ENCODE measurements at places on chromosomes 13 and 19.

DNA sequence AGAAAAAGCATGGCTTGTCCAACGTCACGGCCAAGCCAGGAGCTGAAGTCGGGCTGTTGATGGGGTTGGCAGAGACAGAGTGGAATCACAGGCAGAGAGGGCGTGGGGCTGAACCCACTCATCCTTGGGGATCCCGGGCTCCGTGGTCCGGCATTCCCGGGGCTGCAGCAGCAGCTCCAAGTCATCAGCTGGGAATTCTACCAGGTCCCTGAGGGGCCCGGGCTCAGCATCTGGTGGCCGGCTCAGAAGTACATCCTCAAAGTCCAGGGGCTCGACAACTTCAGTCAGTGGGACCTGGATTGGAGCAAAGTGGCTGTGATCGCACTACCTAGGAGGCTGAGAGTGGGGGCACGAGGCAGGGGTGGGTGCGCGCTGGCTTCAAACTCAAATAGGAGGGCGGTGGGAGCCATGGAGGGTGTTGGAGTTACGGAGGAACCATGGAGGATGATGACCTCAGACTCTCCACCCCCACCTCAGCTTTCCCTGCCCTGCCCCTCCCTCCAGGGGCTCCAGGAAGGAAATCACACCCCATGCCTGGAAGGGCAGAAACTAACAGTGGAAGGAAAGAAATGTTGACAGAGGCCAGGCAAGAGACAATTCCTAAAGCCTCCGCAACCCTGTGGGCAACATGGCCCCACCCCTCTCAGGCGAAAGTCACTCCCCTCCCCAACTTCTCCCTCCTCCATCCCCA, 9.5 kb downstream of the DOCK6 start:
- DNase-seq, result no peak

- no peak for DNase-seq
Observed at GRCh38 chr13:52067237-52067636, 42.7 kb downstream of the UTP14C start.

- no peak for DNase-seq
Observed at GRCh38 chr13:73167028-73167820, 108.4 kb downstream of the KLF5 start.

DNA sequence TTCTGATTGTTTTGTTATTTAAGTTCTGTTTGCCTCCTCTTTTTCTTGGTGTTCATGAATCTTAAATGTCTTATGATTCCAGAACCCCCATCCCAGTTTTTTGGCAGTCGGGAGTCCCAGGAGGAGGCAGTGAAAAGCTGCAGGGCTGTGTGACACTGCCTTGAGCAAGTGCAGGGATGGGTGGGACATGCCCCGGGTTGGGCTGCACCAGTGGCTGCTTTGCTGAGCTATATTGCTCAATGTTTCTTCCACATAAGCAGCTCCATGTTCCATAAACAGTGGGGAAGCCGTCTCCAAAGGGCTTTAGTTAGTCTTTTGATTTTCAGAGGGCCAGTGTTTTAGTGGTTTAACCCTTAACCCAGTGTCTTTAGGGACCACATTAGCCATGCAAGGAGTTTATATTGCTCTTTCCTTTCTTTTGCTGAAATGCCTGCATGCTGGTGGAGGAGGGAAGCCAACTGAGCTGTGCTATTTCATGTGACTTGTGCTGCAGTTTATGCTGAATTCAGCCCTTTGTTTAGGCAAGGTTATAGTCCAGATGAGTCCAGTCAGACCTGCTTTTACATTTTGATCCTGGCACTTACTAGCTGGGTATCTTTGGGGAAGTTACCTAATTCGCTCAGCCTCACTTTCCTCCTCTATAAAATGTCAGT, 13.1 kb downstream of the ATP8A2 start:
- no peak for DNase-seq
